ENCODE measurements at places on chromosomes 4 and X.

- no peak for DNase-seq
Measured at GRCh38 chr4:28772066-28772465, 1911.4 kb downstream of the STIM2 start.

GRCh38 chrX:11137543-11138139, 26.5 kb downstream of the HCCS start:
- no peak for DNase-seq

DNA sequence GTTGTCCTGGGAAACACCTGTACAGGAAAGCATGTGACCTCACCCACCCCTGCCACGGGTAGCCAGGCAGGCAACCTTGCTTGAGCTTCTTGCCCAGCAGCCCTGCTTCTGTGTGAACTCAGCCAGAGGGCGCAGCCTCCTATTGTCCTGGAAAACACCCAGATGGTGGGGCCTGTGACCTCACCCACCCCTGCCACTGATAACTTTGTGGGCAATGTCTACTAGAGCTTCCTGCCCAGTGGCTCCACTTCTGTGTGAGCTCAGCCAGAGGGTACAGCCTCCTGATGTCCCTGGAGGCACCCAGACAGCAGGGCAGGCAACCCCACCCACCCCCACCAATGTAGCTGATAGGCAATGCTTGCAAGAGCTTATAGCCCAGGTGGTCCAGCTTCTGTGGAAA, 146.3 kb downstream of the DTHD1 start:
- no peak for DNase-seq

GRCh38 chr4:122689972-122690371, 42.5 kb upstream of the BBS12 start:
- DNase-seq = no peak

GRCh38 chr4:15144249-15144966, 142.1 kb downstream of the CPEB2 start:
- DNase-seq = no peak
